ENCODE measurements at places on chromosomes 2 and 18.

DNA sequence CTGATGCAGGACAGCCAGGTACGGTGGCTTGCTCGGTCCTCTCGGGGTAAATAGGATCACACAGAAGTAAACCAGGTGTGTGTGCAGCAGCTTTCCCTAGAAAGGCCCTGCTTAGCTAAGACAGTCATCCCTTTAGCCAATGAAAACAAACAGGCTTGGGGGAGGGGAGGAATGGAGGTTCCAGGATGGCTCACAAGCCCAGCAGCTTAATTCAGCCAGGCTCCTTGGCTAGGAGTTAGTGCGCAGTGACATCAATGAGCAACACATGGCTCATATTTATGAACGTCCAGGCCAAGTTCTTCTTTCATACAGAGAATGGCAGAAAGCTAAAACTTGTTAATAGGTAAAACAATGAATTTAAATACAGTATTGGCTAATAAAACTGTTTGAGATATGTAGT is 10.2 kb downstream of the IAH1 start:
- DNase-seq = no peak

- DNase-seq = peak; percentile 72
Observed at GRCh38 chr2:46116553-46116991, 180.6 kb upstream of the EPAS1 start.

DNA sequence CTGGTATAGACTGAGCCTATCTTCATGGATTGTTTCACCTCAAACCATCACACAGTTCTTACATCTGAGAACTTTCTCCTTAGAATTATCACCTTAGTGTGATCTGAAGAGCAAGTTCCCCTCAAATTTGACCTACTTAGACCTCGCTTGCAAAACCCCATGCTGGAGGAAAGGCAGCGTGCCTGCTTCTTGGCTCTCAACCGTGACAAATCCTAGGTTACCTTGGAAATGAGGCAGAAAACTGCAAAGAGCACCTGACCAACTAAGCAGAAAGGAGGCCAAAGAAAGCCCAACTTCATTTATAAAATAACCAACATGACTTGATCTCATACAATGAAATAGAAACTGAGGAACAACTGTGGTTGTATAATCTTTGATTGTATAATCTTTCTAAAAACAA is 146.4 kb downstream of the RAB3GAP1 start:
- no peak for DNase-seq

GRCh38 chr2:101861382-101861781 is 130.4 kb upstream of the IL1R2 start:
- no peak for DNase-seq

DNA sequence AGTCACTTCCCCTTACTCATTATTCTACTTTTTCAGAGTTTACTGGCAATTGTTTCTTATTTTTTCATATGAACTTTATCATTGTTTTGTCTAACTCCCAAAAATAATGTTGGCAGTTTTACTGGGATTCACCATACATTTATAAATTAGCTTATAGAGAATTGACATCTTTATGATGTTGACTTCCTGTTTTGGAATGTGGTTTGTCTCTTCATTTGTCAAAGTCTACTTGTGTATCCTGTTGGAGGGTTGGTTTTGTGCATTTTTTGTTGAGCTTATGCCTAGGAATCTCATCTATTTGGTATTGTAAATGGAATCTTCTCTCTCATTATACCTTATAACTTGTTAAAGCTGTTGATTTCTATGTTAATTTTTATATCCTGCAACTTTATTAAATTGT is 16.4 kb downstream of the EPC2 start:
- DNase-seq = peak; percentile 56

DNA sequence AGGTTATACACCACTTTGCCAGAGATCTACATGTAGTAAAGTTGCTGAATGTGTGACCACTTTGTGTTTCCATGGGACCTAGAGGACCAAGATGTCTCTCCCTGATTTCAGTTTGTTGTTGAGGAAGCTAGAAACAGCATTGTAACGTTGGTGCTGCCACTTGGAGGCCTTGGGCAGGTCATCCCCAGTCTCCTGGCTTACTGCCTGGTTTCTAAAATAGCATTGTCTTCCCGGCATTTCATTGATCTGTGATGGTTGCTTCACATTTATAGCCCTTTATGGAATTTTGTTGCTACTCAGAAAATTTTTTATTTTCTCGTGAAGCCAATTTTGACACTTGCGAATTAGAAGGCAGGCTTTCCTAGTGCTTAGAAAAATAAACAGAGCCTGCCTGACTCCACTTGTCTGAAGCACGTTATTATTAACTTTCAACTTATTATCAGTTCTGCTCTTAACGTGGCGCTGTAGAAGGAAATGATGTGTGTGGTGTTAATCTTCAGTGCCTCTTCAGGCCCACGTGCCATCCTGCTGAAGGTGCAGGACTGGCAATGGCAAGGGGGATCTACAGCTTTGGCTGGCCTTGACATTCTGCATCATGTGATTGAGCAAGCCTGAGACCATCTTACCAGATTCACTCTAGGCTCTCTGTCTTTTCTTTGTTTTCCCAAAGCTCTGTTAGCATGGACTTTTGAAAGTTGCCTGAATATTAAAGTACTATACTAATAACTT is 59.9 kb downstream of the INPP4A start:
- no peak for DNase-seq

- DNase-seq = peak; percentile 28
Observed at GRCh38 chr2:145558617-145559350, 1038.9 kb upstream of the ZEB2 start.

DNA sequence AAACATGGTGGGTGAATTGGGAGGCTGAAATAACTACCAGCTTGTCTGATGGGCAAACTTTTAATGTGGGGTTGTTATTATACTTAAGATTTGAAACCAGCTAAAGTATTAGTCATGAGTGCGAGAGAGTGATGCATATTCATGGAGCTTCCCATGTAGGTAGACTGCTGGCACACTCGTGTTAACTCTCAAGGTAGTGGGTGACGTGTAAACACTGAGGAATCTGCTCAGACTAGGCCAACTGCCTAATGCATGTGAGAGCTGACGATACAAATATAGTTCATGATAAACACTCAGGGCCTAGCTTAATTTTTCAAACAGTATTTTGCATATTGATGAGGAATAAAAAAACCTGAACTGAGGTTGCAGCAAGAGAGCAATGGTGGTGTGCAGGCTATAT is 1165.7 kb upstream of the PIK3C3 start:
- no peak for DNase-seq

DNA sequence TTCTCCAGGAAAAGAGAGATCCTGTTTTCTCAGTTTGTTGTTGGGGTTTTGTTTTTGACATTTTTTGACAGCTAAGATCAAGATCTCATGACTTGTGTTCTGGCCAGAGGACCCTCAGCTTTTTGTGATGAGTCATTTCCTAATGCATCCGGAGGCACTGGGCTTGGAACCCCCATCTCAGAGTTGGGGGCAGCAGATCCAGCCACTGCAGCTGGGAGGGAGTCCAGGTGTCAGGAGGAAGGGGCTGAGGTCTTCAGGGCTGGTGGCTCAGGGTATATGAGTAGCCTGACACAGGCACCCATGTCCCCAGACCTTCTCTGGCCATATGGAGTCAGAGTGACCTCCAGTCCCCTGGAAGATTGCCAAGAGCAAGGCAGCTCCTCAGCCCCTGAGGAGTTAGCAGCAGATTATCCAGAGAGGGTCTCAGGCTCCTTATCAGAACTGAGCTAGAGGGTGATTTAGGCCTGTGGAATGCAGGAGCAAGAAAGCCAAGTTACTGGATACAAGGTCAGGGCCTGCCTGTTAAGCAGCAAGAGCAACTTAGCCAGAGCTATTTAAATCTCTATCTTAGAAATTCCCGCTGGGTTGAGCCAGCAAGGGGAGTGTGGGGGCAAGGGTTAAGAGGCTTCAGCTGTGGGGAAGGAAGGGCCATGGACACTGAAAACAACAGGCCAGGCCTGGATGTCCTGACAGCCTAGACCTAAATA is 62.4 kb downstream of the TANC1 start:
- DNase-seq = peak; percentile 75

DNA sequence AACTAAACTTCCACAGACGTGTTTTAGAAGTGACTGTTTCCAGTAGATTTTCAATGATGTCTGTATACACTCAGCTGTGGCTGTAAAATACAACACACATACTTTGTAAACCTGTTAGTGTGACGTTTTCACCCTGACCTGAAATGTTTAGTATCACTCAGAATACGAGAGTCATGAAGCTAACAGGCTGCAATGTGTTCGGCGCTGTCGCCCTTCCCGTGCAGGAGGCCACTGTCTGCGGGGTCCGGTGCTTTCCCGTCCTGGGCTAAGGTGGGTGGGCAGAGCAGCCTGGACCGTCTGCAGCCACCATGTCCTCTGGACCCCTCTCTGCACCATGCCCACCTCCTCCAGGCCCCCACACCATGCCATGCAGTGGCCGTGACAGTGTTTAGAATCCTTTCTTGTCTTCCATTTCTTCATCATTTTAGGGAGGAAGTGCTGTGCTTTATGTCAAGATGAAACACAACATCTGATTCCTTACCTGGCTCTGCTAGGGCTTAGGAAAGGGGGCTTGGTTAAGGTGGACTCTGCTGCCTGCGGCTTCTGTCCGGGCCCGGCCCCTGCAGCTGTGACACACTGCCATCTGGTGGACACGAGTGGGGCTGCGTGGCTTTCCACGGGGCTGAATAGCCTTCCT is 53.8 kb upstream of the RBM44 start:
- DNase-seq = peak; percentile 49

GRCh38 chr2:47422560-47422959 is 19.6 kb downstream of the MSH2 start:
- DNase-seq = peak; percentile 83

DNA sequence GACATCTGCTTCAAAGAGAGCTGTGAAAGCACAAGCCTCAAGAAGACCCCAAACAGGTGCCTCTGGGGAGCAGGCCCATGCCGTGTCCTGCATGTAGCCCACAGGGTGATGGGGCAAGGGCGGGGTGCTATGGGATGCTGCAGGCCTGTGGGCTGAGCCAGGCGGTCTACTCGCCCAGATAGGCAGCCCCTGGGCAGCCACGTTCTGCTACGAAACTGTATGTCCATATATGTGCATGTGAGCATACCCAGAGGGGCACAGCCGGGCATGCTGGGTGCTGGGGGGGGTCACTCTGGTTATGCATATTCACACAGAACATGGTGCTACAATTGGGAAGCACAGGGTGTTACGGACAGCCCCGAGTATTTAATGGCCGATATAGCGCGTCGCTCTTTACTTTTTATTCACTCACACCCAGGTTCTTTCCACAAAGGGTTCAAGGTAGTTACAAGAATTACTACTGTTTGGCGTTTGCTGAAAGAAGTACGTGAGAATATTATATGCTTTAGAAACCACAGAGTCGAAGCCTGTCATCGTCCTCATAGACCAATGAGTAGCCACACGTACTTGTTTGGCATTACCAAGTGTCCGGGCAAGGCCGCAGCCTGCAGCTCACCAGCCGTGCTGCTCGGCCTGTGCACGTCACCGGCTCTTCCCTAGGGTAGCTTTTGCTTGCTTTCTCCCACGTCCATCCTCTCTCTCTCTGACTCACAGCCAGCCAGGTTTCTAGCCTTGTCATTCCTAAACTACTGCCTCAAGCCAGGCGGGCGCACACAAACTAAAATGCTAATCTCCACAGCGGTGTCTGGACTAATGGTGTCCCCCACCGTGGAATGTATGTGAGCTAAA is 14.4 kb downstream of the MTERF4 start:
- no peak for DNase-seq

GRCh38 chr18:28059861-28060260 is 117.1 kb downstream of the CDH2 start:
- DNase-seq = no peak

- peak; percentile 71 for DNase-seq
Observed at GRCh38 chr2:190781604-190782198, 98.9 kb upstream of the GLS start.

GRCh38 chr18:55588870-55589595 is 1.0 kb upstream of the TCF4 start:
- DNase-seq = no peak

DNA sequence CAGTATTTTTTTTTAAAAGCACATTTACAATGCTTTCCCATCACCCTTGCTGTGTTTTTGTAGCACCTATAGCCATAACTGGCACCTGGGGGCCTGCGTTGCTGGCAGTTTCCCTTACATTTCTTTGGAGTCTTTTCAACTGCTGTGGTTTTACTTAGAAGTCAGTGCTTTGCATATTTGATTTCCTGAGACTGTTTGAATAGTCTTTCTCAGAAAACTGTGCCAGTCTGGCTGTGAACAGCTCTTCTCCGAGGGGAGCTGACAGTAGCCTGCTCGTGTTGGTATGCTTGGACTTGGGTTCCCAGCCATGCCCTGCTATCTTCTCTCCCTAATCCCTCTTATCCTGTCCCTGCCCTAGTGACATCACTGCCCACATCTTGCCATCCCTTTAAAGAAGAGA is 81.5 kb downstream of the DPP4 start:
- DNase-seq = no peak

DNA sequence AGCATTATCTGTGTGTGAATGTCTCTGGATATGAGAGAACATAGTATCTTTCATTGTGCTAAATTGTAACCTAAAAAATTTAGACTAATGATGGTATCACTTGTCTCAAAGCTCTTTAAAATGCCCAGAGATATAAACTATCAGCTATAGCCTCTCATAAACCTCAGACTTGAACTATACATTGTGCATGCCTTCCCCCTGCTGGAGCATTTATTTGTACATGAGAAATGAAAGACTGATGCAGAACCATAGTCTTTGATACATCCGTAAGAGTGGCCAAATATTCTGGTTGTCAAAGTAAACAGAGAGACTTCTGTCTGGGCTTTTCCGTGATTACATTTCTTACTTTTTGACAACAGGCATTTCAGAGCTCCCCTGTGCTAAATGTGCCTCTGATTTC is 71.9 kb upstream of the CCDC68 start:
- DNase-seq = no peak

DNA sequence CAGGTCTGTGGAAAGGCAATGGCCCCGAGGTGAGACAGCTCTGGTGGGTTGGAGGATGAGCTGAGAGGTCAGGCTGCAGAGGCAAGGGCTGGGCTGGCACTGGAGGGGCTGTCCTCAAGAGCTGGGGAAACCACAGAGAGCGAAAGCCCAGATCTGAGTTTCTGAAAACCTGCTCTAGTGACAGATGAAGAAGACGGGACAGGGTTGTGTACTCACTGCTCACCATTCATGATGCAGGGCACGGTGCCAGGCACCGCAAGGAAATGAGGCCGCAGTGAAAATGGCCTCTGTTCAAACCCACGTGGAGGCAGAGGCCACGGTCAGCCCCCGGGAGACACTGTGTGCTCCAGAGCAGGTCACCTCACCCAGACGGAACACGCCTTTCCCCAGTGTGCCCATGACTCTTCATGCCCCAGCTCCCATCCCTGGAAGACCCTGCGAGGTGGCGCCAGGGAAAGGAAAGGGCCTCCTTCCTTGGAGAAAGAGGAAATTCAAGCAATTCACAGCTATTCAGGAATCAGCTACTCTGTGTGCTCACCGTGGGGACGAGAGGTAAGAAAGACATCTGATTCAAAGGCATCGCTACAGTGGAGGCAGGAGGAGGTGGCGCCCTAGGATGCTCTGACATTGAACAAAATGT is 24.3 kb upstream of the ID2 start:
- DNase-seq = no peak

GRCh38 chr2:44572196-44572900 is 210.6 kb downstream of the CAMKMT start:
- no peak for DNase-seq

GRCh38 chr2:112730216-112730615 is 9.4 kb downstream of the NT5DC4 start:
- DNase-seq = no peak

- no peak for DNase-seq
Observed at GRCh38 chr18:50360611-50361010, 14.2 kb upstream of the SKA1 start.

GRCh38 chr2:203400805-203401585 is 72.8 kb downstream of the ABI2 start:
- peak; percentile 16 for DNase-seq

GRCh38 chr2:114859726-114860510 is 417.5 kb downstream of the DPP10 start:
- no peak for DNase-seq
